ENCODE measurements at places on chromosomes 4 and X. TPM values are rescaled to one million over a fixed set of nuclear protein-coding genes. Genes with fewer than 3 reads are reported as not detected.

DNA sequence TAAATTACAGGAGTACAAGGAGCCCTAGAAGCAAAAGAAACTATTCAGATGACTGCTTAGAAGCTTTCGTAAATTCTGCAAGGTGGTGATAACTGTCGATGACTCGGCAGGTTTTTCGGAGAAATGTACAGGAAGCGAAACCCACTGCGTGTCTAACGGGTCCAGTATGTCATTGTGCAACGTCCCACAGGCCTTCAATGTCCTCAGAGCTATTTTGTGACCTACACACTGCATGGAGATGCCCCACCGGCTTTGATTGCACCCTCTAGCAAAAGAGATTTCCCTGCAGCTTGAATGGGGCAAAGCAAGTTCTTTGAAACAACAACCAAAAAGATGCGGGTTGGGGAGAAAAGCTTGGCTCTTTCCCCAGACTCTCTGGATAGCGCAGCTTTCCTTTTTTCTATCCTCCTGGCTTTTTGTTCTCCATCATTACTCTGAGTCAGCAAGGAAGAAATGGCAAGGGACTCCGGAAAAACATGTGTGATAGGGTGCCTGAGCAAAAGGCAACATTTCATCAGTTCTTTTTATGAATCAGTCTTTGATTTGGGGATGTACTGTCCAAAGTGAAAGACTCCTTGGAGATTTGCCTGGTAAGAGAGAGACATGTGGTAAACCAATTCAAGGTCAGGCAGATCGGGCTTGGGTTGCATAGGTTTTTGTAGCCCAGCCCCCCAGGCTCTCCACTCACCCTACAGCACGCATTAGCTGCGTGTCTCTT is 112.0 kb upstream of the TBL1X start:
- peak; percentile 61 for DNase-seq

DNA sequence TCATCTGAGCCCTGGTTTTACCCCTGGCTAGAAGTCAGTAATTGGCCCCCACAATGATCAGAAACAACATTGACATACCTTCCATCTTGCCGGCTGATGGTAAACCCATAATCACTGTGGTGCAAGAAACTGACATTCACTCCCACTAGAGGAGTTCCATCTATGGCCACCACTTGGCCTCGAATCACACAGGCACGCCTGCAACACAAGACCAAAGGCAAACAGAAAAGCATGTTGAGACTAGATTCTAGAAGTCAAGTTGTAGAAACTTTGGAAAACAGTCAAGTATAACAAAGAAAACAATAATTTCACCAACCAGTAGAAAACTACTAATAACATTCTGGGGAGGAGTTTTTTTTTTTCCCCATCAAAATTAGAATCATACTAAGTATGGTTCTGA is 183.4 kb downstream of the SH2D1A start:
- no peak for DNase-seq

DNA sequence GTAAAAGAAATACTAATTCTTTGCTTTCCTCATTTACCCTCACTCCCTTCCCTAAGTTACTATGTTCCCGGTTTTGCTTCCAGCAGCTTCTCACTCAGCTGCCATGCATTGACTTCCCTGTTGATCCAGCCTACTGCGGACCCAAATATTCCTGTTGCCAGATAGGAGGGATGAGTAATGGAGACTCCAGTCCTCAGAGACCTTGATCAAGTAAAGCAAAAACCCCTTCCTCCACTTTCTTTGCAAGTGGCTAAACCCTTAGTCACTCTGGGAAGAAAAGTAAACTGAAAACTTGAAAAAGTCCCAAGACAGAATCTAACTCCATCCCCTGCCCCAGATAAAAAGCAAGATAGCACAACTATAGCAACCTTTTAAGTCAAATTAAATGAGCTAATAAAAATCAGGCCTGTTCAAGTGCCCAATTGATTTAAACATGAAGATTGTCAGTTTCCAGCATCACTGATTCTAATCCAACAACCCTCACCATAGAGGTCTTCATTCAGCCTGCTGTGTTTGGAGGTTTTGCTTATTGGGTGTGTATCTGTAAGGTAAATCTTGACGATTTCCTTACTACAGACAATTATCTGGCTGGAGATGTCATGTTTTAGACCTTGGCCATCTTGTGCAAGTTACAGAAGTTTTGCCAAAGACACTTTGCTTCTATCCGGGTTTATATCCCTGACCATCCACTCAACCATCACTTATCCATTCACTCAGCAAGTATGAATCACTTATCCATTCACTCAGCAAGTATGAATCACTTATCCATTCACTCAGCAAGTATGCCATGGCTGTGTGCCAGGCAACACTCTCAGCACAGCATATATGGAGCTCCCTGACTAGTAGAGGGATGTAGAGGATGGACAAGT is 17.6 kb downstream of the FGFBP1 start:
- peak; percentile 90 for DNase-seq

- DNase-seq = no peak
Measured at GRCh38 chr4:151717909-151718628, 42.7 kb downstream of the GATB start.

- peak; percentile 87 for DNase-seq
Measured at GRCh38 chr4:183140911-183141320, 41.9 kb downstream of the WWC2 start.

GRCh38 chrX:100625985-100626491 is 10.6 kb downstream of the TSPAN6 start:
- DNase-seq = peak; percentile 5

DNA sequence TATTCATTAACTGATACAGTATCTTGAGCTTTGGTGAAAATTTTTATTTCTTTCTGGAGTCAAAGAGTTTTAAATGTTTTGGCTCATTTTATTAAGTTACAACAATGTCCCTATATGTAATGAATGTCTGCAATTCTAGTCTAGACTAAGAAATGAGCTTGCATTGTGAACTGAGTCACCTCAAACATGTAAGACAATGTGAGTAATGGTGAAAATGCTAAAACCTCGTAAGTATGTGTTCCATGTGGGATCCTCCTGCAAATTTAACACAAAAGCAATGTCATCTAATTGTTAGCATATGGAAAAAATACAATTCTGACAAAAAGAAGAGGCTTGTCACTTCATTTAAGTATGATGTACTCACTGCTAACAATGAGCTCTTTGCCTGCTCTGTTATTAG is 480.5 kb upstream of the FSTL5 start:
- DNase-seq = no peak

GRCh38 chrX:153374426-153374825 is 26.7 kb downstream of the PNMA6E start:
- DNase-seq = no peak

DNA sequence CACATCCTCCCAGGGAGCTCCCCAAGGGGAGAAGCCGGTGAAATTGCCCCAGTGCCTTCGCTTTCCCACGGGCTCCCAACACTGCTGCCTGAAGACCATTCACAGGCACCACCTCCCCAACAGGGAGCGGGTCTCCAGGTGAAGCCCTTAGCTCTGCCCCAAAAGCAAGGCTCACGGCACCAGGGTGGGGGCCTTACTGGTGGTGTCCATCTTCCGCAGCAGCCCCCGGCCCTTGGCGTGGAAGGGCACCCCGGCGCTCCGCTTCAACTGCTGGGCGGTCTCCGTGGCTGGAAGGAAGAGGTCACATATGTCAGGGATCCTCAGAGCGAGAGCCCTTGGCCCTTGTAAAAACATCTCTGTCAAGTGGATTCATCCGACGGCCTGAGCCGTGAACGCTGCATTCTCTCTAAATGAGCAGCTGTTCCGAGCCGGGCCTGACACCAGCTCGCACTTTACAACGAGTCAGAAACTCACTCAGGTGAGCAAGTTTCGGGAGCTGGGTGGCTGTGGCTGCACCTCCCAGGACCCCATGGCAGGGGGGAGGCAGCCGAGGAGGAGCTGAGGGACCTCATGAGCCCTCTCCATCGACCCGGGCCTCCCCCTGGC is 20.9 kb downstream of the NELFA start:
- no peak for DNase-seq

DNA sequence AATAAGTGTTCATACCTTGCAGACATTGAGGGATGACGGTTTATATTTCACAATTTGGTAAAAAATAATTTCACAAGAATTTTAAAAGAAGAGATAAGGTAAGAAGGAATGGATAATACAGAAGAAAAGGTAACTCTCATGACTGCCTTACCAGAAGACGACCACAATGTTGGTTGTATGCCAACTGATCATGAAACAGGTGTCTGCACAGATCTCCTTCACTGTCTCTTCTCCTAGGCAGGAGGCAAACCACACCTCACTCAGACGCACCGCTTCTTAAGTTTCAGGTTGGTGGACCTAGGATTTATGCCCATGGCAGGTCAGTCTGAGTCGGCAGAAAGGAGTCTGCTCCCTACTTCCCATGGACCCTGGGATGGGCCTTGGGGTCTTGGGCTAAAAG is 177.2 kb downstream of the VSIG4 start:
- DNase-seq = no peak

DNA sequence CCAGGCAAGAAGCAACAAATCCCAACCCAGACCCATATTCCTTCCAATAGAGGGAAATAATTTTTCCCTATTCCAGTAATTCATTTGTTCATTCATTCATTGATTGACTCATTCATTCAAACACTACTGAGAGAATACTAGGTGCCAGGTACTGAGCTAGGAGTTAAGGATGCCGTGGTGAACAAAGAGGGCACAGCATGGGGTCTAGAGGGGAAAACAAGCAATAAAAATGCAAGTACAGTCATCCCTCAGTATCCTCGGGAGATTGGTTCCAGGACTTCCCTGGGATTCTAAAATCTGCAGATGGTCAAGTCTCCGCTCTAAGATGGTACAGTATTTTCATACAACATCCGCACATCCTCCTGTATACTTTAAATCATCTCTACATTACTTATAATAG is 18.7 kb downstream of the RASGEF1B start:
- DNase-seq = no peak

GRCh38 chrX:44082829-44083228 is 109.6 kb upstream of the NDP start:
- peak; percentile 51 for DNase-seq

DNA sequence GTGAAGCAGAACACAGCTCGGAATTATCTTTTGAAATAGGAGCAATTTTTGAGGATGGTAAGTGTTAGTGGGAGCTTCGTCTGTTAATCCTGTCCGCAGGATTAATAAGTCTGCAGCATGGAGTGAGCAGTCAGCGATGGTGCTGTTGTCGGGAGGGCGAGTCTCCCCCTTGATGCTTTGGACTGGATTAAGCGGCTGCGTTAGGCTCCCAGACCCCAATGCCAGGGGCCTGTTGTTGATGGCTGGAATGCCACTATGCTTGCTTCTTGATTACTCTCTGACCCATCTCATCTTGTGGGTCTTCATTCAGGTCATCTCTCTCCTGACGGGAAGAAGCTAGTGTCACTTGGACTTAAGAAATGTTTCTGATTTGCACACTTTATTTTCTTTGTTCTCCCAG is 332.6 kb downstream of the ARHGAP10 start:
- DNase-seq = no peak

DNA sequence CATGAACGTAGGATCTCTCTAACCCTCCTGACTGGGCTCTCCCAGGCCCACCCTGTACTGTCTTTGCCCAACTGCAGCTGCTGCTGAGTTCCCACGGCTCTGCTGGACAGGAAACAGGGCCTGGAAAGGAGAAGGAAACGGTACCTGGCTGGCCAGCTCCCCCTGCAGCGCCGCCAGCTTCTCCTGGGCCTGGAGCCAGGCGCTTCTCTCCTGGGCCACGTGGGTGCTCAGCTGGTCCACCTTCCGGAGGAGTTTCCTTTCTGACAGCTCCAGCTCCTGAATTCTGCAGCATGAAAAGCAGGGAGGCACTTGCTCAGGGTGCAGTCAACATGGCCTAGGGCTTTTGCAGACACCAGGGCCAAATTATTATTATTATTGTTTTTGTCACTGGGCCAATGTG is 6.5 kb downstream of the C4orf50 start:
- peak; percentile 23 for DNase-seq

DNA sequence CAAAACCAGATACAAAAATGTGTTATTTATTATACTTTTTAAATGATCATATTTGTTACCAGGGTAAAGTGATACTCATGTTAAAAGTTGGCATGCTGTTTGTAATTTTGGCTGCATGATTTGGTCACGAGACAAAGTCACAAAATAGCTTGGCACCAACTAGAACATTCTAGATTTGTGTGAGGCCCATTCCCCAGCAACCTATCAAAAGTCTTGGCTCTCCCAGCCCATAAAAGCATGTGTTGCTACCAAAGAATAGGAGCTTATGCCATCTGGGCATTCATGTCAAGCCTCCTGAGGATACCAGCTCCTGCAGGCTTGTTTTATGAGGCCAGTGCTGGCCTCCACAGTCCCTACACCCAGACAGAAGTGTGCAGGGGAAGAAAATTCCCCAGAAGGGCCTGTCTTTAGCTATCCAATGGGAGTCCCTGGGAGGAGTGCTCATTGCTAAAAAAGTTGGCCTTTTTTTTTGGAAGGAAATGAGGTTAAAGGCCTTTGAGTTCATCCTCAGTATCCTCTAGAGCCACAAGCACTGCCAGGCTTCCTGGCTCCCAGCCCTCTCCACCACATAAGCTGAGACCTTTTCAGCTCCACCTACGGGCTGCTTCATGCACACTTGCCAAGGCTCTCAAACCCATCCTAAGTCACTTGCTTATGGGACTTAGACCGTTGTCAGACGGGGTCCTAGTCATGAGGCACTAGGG is 211.9 kb upstream of the EOLA2 start:
- no peak for DNase-seq

DNA sequence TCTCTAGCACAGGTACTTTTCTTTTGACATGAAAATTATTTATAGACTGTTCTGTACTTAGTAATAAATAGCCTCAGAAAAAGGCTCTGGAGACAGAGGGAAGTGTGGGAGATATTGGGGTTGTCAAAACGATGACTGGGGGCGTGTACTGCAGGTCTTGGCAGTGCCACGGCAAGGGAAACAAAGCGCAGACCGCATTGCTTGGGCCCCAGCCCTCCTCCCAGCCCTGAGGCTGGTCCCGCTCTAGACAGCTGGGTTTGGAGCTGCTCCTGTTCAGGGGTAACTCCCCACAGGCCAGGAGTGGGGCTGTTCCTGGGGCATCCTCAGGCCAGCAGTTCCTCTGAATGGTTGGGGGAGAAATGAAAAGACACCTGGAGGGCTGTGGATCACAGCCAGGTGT is 131.7 kb downstream of the RASL11B start:
- no peak for DNase-seq

GRCh38 chrX:10582215-10582733 is 38.1 kb downstream of the MID1 start:
- peak; percentile 3 for DNase-seq

- DNase-seq = no peak
Measured at GRCh38 chr4:41989994-41990364, 351 bp upstream of the SLC30A9 start.

GRCh38 chr4:18444206-18444605 is 422.7 kb upstream of the LCORL start:
- no peak for DNase-seq

The GRIA3 gene
- total RNA-seq = not detected

The MTNR1A gene
- total RNA-seq = not detected

The TCP11X2 gene
- total RNA-seq = 0.10 TPM

The L1CAM gene
- total RNA-seq = 3.0 TPM

The NKX3-2 gene
- total RNA-seq = 0.51 TPM

The MGARP gene
- not detected for total RNA-seq

The AR gene
- total RNA-seq = 5.9 TPM

The FGFR3 gene
- total RNA-seq = 1.6 TPM

The TMSB15C gene
- total RNA-seq = 0.73 TPM

The PRSS12 gene
- total RNA-seq = 0.07 TPM

The PLXNB3 gene
- total RNA-seq = 4.5 TPM

The ETDB gene
- not detected for total RNA-seq

The PDHA2 gene
- total RNA-seq = not detected

The ZNF827 gene
- total RNA-seq = 6.7 TPM

Measured in HT1080 (cell line).